Airway epithelial cell (primary cell): ENCODE measurements at places on chromosomes 5 and 9. TPM values are rescaled to one million over a fixed set of nuclear protein-coding genes. Genes with fewer than 3 reads are reported as not detected.

Gene PIP5KL1
- total RNA-seq: 6.6 and 16.0 TPM in 2 replicates

Gene GABRB2
- not detected in 2 replicates for total RNA-seq

Gene MYMK
- not detected in 2 replicates for total RNA-seq

Gene CLIC3
- total RNA-seq: 179 and 203 TPM in 2 replicates

Gene FOXD4L5
- total RNA-seq: not detected in 2 replicates

Gene TAS2R1
- total RNA-seq: not detected in 2 replicates

Gene SPARC
- 129 and 176 TPM in 2 replicates for total RNA-seq

Gene ANKRD34B
- total RNA-seq: not detected in 2 replicates

Gene SLC6A19
- total RNA-seq: not detected in 2 replicates

Gene CD14
- total RNA-seq: 0.35 TPM in 1 of 2 replicates, not detected in the other

Gene CMBL
- total RNA-seq: 0.98 and 3.1 TPM in 2 replicates

Gene HTR4
- total RNA-seq: not detected in 2 replicates
